CD4-positive, CD25-positive, alpha-beta regulatory T cell (primary cell): ENCODE measurements at places on chromosomes 13 and 19. TPM values are rescaled to one million over a fixed set of nuclear protein-coding genes. Genes with fewer than 3 reads are reported as not detected.

- DNase-seq: no peak
Observed at GRCh38 chr13:24500977-24501376, 11.6 kb downstream of the PARP4 start.

GRCh38 chr13:111280681-111281585 lies 39.5 kb upstream of the TEX29 start:
- DNase-seq: no peak

Gene GRIN3B
- not detected for total RNA-seq

GRCh38 chr19:18541992-18542940 lies 1.1 kb downstream of the FKBP8 start:
- DNase-seq: no peak

Gene ZNF575
- 3.3 TPM for total RNA-seq

GRCh38 chr19:40193587-40193849 lies 2.3 kb downstream of the MAP3K10 start:
- DNase-seq: no peak

DNA sequence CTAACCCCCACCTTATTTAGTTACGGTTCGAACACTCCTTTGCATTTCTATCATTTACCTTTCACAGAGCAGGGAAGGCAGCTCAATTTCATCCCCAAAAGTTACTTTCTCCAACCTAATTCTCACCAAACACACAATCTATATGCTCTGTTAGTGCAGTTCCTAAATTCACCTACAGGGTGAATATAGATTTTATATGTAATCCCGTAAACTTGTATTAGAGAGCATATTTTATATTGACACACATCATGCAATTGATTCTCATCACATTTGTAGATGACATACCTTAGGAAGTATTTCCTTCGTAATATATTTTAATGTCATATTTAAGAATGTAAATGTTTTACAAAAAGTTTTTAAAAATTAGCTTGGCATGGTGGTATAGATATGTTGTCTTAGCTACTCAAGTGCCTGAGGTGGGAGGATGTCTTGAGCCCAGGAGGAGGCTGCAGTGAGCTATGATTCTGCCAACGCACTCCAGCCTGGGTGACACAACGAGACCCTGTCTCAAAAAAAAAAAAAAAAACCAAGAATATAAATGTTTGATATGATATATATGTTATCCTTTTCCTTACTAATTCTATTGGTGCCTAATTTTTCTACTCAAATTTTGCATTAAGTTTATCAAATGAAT lies 57.3 kb upstream of the TNFRSF19 start:
- DNase-seq: no peak

DNA sequence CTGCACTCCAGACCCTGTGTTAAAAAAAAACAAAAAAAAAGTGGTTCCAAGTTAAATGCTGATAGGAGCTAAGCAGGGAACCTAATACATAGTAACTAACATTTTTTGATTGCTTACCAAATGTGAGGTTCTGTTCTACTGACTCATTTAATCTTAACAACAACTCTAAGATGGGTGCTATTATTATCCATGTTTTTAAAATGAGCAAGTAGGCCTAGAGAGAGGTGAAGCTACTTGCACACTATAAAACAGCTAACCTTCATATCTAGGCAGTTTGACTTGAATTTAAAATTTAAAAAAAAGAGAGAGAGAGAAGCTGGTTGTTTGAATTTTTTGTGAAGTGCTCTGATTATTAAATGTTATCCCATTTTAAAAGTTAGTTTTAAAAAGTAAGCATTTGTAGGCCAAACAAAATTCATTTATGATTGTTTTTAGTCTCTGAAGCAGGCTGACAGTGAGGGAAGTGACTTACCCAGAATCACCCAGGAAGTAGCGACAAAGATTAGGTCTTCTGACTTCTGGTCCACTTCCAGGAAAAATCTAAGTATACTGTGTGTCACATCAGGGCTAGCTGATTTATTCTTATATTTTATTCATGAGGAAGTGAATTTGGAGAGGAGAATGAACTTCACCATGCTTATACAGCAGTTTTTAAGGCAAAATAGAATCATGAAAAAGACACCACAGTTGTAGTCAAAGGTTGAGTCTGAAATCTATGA lies 2.4 kb downstream of the SIGLECL1 start:
- peak; percentile 90 for DNase-seq

GRCh38 chr13:40598569-40598968 lies 67.9 kb downstream of the FOXO1 start:
- no peak for DNase-seq

Gene PRRG2
- total RNA-seq: 0.84 TPM

GRCh38 chr13:99969919-99970650 lies 1.5 kb downstream of the ZIC5 start:
- DNase-seq: no peak

Gene DNM2
- 269 TPM for total RNA-seq

DNA sequence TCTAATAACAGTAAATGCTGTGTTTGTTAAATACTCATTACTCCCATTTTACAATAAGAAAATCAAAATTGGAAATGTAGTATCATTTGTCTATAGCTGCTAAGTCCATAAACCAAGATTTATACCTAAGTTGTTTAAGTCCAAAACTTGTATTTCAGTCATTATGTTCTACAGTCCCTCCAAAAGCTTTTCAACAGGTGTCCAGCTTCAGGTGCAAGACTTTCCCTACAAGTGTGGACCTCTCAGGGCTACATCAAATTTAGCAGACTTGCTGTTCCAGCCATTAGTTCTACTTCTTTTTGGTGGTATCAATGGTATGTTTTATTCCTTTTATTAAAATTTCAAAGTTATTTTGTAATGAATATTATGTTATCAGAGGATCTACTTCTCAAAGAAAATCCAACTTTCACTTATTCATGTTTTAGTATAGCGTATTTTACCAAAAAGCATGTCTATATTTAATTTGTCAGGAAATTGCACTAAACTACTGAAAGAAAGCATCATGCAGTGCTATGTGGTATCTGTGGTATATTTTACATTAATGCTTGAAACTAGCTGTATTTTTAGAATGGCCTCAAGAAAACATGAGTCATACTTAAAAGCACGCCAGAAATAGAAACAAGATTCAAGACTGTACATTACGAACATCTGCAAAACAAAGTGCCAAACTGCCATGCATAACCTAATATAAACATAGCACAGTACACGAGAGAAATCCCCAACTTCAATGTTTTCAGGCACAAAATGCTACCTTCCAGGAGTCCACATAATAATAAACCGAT lies 44.5 kb downstream of the VWA8 start:
- peak; percentile 67 for DNase-seq

- DNase-seq: no peak
Observed at GRCh38 chr13:58087566-58087965, 456.0 kb downstream of the PCDH17 start.

Gene PLK5
- not detected for total RNA-seq

GRCh38 chr19:802498-803098 lies 5.3 kb downstream of the PTBP1 start:
- no peak for DNase-seq
